Stimulated activated CD8-positive, alpha-beta memory T cell treated with anti-CD3 and anti-CD28 coated beads, Interleukin-2, amount 100 ng/mL, for 1 hour (primary cell): ENCODE measurements at places on chromosomes 2 and 18.

DNA sequence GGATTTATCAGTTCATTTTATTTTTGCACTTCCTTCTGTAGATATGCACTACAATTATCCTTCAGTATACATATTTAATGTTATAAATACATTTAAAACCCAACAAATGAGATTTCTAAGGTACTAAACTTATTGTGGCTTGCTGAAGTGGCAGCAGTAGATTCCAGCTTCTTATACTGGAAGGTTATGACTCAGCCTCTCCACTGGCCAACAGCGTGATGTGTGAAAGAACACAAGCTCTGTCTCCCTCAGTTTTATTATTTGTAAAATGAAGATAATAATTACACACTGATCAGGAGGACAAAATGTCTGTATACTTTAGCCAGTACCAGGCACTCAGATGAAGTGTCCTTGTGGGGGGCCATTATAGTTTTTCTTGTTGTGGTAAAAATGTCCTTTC lies 1147.1 kb downstream of the CNTNAP5 start:
- DNase-seq, result no peak

GRCh38 chr18:39761273-39761672 lies 2193.8 kb upstream of the PIK3C3 start:
- no peak for DNase-seq

GRCh38 chr18:9746958-9747357 lies 38.9 kb downstream of the RAB31 start:
- no peak for DNase-seq

- DNase-seq, result no peak
Observed at GRCh38 chr2:15145046-15145817, 415.9 kb downstream of the NBAS start.

- DNase-seq, result no peak
Observed at GRCh38 chr2:187912950-187913349, 358.7 kb upstream of the TFPI start.

DNA sequence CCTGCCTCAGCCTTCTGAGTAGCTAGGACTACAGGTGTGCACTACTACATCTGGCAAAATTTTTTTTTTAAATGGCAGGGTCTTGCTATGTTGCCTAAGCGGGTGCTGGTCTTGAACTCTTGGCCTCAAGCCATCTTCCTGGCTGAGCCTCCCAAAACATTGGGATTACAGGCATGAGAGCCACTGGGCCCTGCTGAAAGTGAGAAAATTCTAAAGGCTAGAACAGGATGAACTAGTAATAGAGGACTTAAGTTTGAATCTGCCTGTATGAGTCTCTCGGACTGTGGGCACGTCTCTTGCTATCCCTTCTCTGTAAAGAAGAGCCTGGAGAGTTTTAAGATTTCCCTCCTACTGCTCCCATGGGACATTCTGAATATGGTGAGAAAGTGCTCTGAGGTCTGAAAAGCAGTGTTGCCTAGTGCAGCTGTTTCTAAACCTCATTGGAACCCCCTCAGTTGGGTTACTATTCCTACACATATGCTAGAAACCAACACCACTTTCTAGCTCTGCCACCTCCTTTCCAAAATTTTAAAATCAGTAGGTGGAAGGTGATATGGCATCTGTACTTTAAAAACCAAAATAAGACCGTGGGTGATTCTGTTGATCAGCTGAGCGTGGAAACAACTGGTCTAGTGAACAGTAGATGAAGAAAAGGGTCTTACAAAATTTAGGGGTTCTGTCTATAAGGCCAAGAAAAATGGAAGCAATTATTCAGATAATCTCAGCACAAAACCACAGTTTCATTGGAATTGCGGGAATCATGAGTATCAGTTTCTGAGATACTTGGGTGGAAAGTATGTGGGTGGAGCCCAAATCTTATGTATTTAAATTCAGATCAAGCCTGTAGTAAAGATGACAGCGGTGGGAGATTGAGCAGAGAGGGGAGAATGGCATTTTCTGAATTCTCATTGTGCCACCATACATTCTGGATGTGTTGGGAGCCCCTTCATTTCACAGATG lies 259.8 kb upstream of the CXCR4 start:
- DNase-seq, result no peak

GRCh38 chr2:72759755-72760154 lies 66.1 kb downstream of the EXOC6B start:
- no peak for DNase-seq

DNA sequence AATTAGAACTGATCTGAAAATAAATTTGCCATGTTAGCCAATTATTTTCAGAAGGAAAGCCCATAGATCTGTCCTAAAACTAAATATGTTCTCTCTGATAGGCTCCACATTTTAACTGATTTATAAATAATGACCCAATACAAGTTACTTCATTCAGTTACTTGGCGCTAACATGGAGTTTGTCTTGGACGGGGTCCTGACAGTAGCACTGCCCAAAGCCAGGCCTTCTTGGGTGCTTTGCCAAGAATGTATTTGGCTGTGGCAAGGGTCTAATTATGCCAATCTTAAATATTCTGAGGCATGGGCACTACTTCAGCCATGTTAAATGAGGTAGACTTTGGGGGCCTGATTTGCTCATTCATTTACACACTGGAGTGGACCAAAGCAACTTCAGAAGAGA lies 135.0 kb upstream of the PKDCC start:
- no peak for DNase-seq

- no peak for DNase-seq
Observed at GRCh38 chr2:3527886-3528785, 8.8 kb upstream of the ADI1 start.

DNA sequence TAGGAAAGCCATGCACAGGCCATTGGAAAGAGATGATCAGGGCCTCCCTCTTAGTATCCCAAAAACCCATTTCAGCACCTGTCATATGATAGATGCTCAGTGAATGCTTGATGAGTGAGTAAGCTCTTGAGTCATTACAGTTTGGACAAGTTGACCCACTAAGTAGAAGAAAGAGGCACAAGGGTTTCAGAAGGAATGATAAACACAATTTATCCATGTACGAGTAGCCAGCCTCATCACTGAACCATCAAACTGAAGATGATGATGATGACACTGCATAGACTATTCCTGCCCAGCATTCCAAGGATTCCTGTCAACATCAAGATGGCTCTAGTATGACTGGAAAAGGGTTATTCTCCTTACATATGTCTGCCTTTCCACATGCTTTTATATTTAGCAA lies 596.0 kb downstream of the BCL11A start:
- DNase-seq, result no peak

GRCh38 chr18:13577091-13577697 lies 149.2 kb downstream of the FAM210A start:
- no peak for DNase-seq

- no peak for DNase-seq
Observed at GRCh38 chr2:121686218-121686617, 37.0 kb upstream of the CLASP1 start.

DNA sequence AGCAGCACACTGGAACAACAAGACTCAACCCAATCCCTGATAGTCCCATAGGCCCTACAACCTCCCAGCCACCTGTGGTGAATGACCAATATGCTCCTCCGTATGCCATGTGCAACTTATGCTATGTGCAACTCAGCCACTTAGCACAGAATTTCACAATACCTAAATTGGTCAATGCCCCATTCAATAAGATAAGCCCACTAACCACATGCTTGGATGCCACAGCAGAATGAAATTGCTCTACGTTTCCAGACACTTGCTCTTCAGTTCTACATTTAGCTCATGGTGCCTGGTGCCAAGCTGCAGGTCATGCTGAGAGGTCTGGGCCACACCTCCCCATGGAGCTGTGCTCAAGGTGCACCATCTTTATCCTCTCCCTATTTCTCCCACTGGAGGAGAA lies 159.8 kb downstream of the EN1 start:
- DNase-seq, result no peak

- no peak for DNase-seq
Observed at GRCh38 chr2:193276560-193276959, 1081.8 kb upstream of the TMEFF2 start.

- DNase-seq, result no peak
Observed at GRCh38 chr18:61912476-61912875, 19.7 kb upstream of the RNF152 start.

DNA sequence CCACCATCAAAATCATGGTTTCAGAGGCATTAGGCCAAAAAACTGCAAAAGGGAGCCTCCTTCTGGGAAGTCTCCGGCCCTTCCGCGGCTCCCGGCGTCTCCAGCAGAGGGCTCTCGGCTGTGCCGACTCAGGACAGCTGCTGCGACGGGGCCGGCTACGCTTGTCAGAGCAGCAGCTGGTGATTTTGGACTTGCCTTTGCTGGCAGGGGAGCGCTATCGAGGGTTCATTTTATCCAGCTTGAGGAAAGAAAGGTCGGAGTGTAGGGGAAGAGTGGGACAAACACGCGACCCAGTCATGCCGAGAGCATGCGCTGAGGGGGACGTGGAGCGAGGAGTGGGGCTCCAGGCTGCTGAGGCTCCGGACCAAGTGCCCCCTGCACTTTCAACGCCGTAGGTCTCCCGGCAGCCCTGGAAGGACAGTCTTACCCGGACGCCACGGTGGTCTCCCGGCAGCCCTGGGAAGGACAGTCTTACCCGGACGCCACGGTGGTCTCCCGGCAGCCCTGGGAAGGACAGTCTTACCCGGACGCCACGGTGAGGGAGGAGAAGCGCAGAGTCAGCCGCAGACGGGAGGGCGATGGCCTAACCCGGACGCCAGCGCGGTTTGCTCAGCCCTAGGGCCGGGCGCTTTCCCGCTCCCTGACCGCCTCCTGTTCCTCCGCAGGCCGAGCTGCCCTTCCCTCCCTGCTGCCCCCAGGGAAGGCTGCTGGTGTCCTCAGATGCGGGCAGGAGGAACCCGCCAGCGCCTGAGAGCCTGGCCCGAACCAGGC lies 21.7 kb downstream of the DDX18 start:
- DNase-seq, result peak; percentile 22

GRCh38 chr2:109527846-109528705 lies 85.7 kb downstream of the SEPTIN10 start:
- no peak for DNase-seq

DNA sequence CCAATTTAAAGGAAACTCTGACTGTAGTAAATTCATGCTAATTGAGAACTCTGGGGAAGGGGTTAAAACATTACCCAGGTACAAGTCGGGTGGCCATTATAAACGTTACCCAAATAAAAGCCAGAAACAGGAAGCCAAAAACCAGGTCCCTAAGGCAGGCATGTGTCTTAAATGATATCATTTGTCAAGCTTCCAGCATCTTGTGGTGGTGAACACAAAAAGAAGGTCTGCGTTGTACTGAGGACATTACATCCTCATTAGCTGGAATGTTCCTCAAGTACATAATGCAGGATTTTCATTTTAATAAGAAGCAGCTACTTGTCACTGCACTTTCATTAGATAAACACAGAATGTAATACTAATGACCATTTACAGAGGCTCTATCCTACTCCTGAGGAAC lies 10.9 kb downstream of the PTGR3 start:
- DNase-seq, result no peak

DNA sequence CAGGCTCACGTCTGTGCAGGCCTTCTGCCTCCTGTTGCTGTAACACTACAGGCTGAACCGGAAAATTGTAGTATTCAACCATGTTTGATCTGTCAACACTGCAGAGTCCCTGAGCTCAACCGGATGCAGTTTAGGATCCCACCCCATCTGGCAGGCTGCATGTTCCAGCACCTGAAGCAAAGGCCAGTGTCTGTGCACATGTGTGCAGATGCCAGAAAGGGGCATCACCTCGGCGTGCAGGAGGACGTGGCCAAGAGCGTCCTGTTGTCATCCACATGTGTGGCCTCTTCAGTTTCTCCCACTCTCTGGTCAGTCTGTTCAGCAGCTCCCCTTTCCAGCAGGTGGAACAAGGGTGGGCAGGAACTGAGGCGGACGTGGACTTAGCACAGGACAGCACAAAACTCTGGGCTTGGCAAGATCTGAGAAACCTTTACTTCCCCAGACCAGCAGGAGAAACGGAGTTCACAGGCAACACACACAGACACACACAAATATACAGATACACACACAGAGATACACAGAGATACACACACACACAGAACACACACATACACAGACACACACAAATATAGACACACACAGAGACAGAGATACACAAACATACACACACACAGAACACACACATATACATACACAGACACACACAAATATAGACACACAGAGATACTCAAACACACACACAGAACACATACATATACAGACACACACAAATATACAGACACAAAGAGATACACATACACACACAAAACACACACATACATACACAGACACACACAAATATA lies 111.3 kb downstream of the NDUFA10 start:
- DNase-seq, result no peak

- no peak for DNase-seq
Observed at GRCh38 chr18:24456549-24456948, 3.9 kb upstream of the HRH4 start.

- DNase-seq, result no peak
Observed at GRCh38 chr2:121888189-121888557, 132.7 kb downstream of the TSN start.

GRCh38 chr18:66226782-66227181 lies 377.1 kb downstream of the CDH19 start:
- no peak for DNase-seq

DNA sequence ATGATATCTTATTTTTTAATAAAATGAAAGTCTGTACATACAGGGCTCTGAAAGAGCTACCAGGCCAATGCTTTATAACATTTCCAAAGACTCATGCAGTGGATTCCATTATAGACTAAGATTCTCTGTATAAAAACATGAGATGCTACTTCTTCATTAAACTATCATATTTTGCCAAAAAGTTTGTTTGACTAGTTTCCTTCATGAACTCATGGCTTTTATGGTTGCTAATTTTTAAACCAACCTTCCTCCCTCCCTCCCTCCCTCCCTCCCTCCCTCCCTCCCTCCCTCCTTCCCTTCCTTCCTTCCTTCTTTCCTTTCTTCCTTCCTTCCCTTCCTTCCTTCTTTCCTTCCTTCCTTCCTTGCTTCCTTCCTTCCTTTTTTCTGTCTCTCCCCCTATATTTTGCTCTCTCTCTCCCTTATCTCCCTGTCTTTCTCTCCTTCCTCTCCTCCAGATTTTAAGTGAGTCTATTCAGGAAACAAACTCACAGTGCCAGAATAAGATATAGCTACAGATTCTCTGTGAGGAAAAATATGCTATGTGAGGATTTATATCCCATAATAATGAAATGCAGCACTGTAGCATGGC lies 961.5 kb upstream of the ZEB2 start:
- DNase-seq, result no peak

GRCh38 chr2:128487650-128488387 lies 169.2 kb upstream of the HS6ST1 start:
- DNase-seq, result no peak

DNA sequence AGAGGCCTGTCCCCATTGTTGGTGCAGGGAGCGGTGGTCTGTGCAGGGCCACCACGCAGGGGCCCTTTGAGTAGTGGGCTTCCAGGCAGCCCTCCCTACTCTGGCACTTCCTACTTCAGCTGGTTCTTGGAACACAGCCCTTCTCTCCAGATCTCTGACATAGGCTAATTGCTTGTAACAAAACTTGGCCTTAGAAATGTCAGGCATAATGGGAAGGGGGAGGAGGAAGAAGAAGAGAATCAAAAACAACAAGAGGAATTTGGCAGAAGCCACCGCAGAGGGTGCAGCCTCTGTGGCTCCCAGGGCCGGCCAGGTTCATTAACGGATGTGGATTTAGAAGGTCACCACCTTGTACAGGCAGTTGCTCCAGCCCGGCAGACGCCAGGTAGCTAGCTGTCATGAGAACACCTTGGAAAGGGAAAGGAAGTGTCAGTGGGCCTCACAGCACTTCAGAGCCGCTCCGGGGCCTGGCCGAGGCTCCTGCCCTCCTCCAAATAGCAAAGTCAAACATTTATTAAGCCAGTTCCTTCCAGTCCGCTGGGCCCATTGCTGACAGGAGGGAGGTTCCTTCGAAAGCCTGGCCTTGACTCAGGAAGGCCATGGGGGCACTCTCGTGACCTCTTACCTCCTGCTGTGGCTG lies 7.4 kb downstream of the BOD1L2 start:
- DNase-seq, result no peak
